COLO829 (cell line): ENCODE measurements at places on chromosomes 2 and 18.

- no peak for DNase-seq
Observed at GRCh38 chr2:159267921-159268320, 18.6 kb downstream of the WDSUB1 start.

GRCh38 chr18:44945888-44946401 is 265.3 kb downstream of the SETBP1 start:
- no peak for DNase-seq

DNA sequence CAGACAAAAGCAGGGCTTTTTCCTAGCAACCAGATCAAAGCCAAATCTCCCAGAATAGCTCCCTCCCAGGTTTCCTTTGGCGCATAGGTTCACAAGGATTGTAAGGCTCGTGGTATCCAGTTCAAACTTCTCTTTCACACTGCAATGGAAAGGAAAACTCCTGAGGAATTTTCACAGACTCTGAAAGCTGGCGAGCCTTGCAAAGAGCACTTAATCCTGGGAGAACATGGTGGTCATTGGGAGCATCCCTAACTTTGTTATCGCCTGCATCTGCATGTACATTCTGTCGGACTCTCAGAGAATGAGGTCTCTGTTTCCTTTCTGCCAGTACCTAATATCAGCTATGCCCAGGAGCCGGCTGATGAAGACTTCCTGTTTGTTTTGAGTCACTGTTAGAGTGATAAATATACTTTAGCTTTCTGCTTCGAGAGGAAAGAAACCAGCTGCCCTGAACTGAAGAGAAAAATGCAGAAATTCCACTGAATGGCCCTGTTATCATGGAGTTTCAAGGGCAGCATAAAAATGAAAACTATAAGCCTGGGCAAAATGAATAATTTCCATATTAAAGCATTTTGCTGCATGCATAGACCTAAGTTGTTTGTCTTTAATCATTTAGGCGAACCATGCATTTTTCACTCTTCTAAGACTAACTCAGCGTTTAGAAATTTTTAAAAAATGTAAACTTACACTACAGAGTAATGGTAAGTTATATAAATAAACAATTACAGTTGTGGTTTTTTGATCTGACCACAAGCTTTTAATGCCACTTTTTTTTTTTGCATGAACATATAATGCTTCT is 76.4 kb upstream of the ZEB2 start:
- peak; percentile 74 for DNase-seq

- DNase-seq, result no peak
Observed at GRCh38 chr18:74434466-74434865, 22.6 kb downstream of the DIPK1C start.

DNA sequence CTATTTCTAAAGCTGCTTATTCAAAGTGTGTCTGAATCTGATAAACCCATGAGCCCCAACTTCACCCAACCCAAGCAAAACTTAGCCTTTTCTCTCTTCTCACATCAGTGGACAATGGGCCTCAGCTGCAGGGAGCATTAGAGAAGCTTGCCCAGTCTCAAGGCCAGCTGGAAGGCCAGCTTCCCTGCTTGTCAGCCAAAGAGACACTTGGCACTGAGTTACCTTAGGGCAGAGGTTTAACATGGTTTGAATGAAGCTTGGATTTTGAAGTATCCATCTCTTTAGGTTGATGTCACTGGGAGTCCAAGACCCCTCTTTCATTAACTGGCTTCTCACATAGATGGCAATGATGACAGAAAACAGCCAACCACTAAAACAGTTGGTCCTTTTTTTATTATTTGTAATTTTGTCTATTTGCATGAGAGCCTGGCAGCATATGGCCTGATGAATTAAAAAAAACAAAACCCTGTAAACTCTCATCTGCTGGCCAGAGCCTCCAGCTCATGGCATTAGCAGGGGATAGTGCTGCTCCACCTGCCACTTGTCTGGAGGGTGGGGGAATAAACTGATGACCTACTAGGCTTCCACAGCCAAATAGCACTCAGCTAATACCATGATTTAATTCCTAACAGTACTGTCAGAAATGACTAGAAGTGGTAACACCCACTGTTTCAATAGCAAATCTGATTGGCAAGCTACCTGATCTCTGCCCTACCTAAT is 137.0 kb downstream of the UBE2E3 start:
- DNase-seq, result no peak
